Esophagus squamous epithelium (tissue), 5 donors: ENCODE measurements at places on chromosomes 13 and 19. TPM values are rescaled to one million over a fixed set of nuclear protein-coding genes. Genes with fewer than 3 reads are reported as not detected.

The LACC1 gene
- 3.3 TPM for total RNA-seq

The SH2D3A gene
- total RNA-seq: 17.3 TPM

DNA sequence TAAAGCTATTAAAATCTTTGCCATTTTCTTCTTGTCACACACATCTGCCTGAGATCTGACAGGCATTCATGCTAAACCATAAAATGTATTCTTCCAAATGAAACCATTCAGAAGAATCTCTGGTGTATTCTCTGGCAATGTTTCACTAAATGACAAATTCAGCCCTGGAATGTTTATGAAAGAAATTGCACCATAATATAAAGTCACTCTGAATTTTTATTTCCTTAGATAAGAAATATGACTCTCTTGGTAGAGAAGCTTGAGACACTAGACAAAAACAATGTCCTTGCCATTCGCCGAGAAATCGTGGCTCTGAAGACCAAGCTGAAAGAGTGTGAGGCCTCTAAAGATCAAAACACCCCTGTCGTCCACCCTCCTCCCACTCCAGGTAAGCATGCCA, 14.3 kb downstream of the OLFM4 start:
- DNase-seq: no peak
- H3K36me3 ChIP-seq: no peaks in the 10 kb centered on the region
- H3K4me1 ChIP-seq: no peaks in the 10 kb centered on the region
- no peak overlapping the region for H3K27ac ChIP-seq

DNA sequence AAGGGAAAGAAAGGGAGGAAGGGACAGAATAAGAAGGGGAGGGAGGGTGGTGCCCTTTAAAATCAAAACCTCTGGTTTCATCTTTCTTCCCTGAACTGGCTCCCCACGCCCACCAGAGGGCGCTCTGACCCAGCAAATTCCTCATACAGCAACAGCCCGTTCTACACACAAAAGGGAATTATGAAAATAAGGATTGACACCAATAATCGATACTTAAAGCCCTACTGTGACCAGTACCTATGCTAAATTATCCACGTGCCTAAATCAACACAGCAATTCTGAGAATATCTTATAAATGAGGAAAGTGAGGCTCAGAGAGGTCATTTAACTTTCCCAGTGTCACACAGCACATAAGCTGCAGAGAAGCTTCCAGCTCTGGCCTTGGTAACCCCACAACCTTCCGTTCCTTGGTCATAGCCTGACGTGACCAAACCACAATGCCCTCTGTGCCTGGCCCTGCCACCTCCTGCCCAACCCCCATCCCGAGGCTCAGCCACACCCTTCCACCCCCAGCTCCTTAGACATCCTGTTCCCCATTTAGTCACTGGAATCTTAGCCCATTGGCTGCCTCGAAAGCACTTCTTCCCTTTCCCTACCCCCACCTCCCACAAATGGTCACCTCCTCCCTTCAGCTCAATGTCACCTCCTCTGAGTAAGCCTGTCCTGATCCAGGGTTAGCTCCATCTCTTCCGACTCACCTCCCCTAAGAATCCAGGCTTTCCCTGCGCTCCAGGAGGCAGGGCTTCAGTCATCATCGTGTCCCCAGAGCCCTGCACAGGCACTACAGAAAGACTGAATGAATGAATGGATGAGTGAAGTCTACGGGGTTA, 34.2 kb upstream of the PNMA8B start:
- no peaks in the 10 kb centered on the region for H3K36me3 ChIP-seq
- H3K4me1 ChIP-seq: peaks cover 7% of the 10 kb centered on the region
- no peak overlapping the region for H3K27ac ChIP-seq
- no peaks in the 10 kb centered on the region for H3K27me3 ChIP-seq
- H3K4me3 ChIP-seq: no peak overlapping the region

DNA sequence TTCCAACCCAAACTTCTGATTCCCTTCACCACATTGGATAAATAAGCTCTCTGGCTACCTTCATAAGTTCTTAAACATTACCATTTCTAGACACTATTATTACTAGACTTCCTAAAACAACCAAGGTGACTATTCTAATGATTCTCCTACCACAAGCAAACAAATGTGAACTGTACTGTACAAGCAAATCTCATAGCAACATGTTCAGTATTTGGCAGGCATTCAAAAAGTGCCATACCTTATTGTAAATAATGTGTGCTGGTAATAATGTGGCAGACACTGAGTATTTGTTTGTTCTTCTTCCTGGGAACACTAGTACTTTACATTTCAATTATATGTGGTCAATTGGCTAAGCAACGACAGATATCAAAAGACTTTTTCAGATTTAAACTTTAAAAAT, 986.0 kb upstream of the SPRY2 start:
- no peaks in the 10 kb centered on the region for H3K36me3 ChIP-seq
- no peak overlapping the region for H3K4me3 ChIP-seq
- no peaks in the 10 kb centered on the region for H3K4me1 ChIP-seq
- no peak overlapping the region for H3K27ac ChIP-seq
- no peaks in the 10 kb centered on the region for H3K27me3 ChIP-seq
- no peak for DNase-seq

DNA sequence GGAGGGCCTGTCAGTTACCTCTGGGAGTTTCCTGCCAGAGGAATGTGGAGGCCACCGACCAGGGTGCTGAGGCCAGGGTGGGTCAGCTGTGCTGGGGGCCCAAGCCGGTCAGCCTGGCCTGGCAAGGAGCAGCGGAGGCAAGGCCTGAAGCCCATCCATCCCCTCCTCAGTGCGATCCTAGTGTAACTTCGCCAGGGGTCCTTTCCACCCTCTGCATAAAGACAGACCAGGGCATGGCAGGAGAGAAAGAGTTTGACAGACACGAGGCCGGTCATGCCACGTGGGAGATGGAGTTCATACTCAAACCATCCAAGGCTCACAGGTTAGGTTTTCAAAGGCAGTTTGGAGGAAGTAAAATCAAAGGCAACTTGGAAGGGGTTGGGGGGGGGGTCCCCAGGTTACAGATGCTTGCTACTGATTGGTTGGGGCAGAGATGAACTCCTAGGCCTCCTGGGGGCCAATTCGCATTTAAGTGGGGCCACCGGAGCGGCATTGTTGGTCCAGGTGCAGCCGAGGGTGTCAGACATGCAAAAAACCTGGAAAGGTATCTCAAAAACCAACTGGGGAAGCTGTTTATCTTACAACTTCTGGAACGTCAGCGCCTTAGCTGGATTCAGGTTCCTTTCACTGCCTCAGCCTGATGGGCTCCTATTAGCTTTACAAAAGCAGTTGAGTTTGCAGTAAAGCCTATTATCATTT, 36.8 kb upstream of the DPRX start:
- no peak overlapping the region for H3K4me3 ChIP-seq
- no peak for DNase-seq
- H3K4me1 ChIP-seq: no peaks in the 10 kb centered on the region
- no peaks in the 10 kb centered on the region for H3K36me3 ChIP-seq

DNA sequence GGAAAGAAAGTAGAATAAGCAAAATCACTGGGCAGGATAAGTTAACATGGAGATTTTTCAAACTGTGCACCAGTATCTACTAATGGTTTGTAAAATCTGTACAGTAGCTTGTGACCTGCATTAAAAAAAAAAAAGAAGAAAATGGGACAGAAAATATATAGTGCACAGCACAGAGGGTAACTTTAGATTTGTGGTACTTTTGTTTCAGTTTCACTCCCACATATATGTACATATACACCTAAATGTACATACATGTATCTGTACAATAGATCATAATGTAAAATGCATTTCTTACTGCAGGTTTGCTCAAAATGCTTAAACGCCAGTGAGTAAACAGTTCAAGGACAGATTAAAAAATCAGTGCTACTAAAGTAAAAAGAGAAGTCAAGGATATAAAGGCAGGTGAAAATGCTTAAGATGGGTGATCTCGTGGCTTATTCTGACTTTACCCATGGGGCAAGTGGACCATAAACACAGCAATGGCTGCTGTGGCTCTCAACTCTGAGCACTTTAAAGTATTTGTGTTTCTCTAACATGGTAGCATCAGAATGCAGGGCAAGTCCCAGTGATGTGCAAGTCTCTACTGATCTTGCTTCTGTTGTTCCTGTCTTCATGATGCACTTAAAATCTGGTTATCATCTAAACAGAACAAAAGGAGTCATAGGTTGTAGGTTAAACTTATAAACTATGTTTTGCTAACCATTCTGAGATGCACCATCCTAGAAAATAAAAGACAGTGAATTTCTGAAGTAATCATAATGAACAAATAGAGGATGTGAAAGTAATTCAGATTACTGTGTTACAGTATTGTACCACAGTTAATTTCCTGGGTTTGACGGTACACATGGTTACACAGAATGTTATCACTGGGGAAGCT, 112.3 kb downstream of the MIPEP start:
- H3K4me1 ChIP-seq: no peaks in the 10 kb centered on the region
- H3K27ac ChIP-seq: no peak overlapping the region
- no peaks in the 10 kb centered on the region for H3K36me3 ChIP-seq
- H3K27me3 ChIP-seq: no peaks in the 10 kb centered on the region
- DNase-seq: no peak
- H3K4me3 ChIP-seq: no peak overlapping the region

DNA sequence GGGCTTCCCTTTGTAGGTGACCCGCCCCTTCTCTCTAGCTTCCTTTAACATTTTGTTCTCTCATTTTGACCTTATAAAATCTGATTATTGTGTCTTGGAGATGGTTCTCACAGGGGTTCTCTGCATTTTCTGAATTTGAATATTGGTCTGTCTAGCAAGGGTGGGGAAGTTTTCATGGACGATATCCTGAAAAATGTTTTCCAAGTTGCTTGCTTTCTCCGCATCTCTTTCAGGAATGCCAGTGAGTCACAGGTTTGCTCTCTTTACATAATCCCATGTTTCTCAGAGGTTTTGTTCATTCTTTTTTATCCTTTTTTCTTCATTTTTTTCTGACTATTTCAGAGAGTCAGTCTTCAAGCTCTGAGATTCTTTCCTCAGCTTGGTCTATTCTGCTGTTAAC, 53.6 kb downstream of the POSTN start:
- H3K4me3 ChIP-seq: no peak overlapping the region
- no peaks in the 10 kb centered on the region for H3K36me3 ChIP-seq
- no peaks in the 10 kb centered on the region for H3K4me1 ChIP-seq
- DNase-seq: no peak
- H3K27ac ChIP-seq: no peak overlapping the region

DNA sequence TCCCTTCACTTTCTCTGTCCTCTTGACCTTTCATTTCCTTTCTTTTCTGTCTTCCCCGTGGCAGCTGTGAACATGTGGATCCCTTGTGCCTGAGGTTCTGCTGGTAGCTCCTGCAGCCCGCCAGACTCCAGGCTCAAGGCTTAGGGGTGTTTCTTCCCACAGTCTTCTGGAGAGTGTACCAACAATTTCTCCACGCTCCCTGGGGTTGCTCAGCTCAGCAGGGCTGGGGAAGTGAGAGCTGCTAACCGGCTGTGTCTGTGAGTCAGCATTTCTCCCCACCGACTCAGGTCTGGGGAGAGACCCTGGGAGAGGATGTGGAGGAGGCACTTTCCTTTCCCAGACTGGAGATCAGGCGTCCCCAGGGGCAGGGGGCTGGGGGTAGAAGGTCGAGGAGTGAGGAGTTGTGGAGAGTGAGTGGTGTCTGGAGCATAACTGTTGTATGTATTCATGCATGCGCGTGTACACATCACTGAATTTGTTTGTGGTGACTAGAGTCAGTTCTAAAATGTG, 193.6 kb downstream of the KCNRG start:
- no peak overlapping the region for H3K27ac ChIP-seq
- no peaks in the 10 kb centered on the region for H3K36me3 ChIP-seq
- H3K4me3 ChIP-seq: no peak overlapping the region
- H3K4me1 ChIP-seq: peaks cover 16% of the 10 kb centered on the region
- no peak for DNase-seq

DNA sequence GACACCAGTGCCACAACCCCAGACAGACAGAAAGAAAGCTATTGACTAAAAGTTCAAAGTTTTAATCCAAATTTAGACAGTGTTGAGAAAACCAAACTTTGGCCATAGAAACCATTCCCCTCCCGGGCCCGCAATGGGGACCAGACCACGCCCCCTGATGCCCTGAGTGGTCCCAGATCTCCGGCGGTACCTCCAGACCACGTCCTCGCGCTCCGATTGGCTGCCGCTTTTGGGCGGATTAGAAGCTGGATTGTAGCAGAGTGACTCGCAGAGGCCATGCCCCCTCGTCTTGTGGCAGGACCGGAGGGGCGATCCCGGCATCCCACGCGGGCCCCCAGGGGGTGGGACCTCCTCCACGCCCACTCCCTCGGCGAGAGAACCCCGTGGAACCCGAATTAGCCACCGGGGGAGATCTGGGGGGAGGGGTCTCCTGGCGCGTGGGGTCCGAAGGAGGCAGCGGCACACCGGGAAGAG, 797 bp upstream of the HSD17B14 start:
- no peak for DNase-seq
- H3K36me3 ChIP-seq: no peaks in the 10 kb centered on the region
- peak overlapping the region; percentile 58 for H3K27ac ChIP-seq
- H3K4me1 ChIP-seq: peaks cover 2% of the 10 kb centered on the region
- no peaks in the 10 kb centered on the region for H3K27me3 ChIP-seq
- peak overlapping the region; percentile 37 for H3K4me3 ChIP-seq

DNA sequence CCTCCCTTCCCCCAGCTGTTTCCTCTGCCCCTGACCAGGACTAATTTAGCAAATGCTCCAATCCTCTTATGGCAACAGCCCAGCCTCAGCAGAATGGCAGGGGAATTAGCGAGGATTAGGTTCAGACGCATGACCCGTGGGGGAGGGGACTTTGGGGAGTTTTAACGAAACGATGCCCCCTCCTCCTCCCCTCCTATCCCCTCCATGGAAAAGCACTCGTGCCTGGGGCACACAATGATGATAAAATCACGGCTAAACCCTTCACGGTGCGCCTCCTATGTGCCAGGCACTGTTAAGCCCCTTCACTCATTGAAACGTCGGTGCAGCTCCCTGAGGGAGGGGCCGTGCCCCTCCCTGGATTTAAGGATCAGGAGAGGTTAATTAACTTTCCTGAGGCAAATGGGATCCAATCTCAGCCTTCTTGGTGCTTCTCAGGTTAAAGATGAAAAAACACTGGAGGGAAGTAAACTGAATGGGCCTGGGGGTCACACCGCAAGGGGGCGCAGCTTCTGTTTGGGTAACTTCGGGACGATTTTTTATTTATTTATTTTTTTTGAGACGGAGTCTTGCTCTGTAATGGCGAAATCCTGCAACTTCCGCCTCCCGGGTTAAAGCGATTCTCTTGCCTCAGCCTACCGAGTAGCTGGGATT, 10.1 kb upstream of the TPRX2 start:
- H3K27ac ChIP-seq: no peak overlapping the region
- H3K27me3 ChIP-seq: peaks cover 9% of the 10 kb centered on the region
- no peak overlapping the region for H3K4me3 ChIP-seq

- no peaks in the 10 kb centered on the region for H3K27me3 ChIP-seq
- peak overlapping the region; percentile 22 for H3K27ac ChIP-seq
- H3K4me3 ChIP-seq: no peak overlapping the region
- H3K4me1 ChIP-seq: no peaks in the 10 kb centered on the region
Measured at GRCh38 chr13:75961911-75962310, 325.8 kb downstream of the LMO7 start.

DNA sequence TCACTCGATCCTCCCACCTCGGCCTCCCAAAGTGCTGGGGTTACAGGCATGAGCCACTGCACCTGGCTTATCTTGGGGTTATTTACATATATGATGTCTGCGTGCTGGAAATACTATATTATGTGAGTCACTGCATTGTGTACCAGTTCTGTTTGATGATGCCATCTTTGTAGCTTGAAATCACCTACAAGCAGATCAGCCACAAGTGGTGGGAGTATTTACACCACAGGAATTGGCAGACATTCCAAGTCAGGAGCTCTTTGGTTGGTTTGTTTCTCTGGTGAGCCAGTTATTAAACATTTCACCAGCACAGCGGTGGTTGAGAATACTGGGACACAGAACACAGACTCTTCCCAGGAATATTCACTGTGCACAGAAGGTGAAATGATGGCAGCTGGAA, 4.5 kb upstream of the TIMM44 start:
- DNase-seq: no peak
- no peak overlapping the region for H3K27ac ChIP-seq
- H3K27me3 ChIP-seq: no peaks in the 10 kb centered on the region
- H3K36me3 ChIP-seq: no peaks in the 10 kb centered on the region
- no peak overlapping the region for H3K4me3 ChIP-seq
